Fibroblast of skin of right biceps (primary cell): ENCODE measurements at places on chromosomes 13 and 19.

DNA sequence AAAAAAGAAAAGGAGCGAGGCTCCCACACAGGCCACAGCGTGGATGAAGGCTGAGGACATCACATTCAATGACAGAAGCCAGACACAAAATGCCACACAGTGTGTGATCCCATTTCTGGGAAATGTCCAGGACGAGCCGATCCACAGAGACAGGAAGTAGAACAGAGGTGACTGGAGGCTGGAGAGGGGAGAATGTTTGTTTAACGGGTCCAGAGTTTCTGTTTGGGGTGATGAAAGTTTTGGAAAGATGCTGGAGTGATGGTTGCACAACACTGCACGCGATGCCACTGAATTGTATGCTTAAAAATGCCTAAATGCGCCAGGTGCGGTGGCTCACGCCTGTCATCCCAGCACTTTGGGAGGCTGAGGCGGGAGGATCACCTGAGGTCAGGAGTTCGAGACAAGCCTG is 650 bp upstream of the FUT5 start:
- DNase-seq: no peak

DNA sequence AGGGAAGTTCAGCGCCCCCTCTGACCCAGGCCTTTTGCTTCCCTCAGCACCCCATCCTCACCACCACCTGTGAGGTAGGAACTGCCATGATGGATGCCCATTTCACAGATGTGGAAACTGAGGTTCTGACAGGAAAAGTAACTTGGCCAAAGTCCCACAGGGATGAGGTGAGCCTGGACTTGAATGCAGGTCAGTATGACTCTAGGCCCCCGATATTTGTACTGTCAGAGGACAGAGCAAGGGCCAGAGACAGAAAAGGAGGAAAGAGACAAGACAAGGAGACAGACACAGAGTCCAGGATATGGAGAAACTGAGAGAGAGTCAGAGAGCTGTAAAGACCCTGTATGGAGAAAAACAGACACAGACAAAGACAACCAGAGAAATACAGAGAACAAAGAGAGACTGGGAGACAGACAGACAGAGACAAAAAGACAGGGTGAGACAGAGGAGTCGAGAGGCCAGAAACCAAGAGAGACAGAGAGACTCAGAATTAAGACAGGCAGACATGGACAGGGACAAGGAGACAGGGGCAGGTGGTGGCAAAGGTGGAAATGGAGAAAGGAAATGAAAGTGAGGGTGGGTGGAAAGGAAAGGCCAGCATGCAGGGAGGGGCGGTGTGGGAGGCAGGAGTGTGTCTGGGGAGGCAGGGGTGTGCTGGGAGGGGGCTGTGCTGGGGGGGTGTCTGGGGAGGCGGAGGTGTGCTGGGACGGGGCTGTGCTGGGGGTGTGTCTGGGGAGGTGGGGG is 5.0 kb downstream of the ERFL start:
- no peak for DNase-seq

DNA sequence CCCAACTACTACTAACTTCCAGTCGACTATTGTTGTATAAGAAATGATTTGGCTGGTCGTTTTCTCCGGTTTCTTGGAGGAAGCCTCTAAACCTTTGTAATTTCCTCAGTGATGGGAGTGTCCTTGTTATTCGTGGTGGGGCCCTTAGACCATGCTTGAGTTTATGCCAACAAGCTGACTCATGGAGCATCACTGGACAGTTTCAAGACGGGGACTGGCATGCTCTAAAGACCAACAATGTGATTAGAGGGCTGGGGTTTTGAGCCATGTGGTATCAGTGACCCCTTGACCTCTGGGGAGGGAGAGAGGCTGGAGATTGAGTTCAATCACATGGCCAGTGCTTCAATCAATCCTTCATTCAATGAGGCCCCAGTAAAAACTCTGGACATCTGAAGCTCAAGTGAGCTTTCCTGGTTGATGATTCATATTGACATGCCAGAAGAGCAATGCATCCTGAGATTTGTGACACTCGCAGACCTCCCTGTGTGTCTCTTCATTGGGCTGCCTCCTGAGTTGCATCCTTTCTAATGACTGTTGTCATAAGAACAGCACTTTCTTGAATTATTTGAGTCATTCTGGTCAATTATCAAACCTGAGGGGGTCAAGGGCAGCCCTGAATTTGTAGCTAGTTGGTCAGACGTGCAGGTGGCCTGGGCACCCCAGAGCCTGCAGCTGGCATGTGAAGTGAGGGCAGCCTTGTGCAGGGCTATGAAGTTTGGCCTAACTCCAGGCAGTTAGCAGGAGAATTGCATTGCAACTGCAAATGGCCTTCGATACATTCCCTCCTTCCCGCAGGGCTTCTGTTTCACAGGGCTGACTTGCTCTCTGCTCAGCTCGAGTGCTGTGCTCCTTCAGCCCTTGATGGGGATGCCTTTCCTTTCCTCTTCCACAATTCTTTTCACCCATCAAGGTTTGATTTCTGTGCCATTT is 246.5 kb downstream of the FGF9 start:
- no peak for DNase-seq

DNA sequence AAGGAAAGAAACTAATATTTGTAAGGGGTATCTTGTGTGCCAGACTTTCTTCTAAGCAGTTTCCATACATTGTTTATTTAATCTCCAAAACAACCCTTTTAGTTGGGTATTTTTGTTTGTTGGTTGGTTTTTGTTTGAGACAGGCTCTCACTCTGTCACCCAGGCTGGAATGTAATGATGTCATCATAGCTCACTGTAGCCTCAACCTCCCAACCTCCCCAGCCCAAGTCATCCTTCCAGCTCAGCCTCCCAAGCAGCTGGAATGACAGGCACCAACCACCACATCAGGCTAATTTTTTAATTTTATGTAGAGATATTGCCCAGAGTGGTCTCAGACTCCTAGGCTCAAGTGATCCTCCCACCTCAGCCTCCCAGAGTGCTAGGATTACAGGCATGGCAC is 41.2 kb upstream of the LSM14A start:
- no peak for DNase-seq

DNA sequence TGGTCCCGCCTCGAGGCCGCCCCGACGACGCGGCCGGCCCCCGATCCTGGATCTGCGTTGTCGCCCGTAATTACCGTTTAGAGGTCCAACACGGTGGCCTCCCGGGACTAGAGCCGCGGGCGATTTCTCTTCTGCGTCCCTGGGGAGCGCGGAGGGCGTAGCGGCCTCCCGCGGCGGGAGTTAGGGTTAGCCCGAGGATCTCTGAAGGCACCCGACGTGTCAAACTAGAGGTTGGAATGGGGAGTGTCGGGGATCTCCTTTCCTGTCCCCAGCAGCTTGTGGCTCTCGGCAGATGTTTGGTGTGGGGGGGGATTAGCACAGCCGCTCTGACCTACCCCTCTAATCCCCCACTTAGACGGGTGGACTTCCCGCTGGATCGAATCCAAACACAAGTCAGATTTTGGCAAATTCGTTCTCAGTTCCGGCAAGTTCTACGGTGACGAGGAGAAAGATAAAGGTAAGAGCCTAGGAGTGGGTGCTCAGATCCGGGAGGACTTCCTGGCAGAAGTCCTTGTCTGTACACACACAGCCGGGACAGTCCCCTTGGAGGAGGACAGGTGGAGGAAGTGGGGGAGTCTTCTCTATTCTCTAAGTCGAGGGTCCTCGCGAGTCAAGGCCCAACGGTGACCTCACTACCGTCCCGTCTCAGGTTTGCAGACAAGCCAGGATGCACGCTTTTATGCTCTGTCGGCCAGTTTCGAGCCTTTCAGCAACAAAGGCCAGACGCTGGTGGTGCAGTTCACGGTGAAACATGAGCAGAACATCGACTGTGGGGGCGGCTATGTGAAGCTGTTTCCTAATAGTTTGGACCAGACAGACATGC is 581 bp downstream of the CALR start:
- peak; percentile 33 for DNase-seq

GRCh38 chr19:1765904-1766799 is 12.8 kb downstream of the ONECUT3 start:
- DNase-seq: no peak

- no peak for DNase-seq
Observed at GRCh38 chr13:47067306-47067705, 170.5 kb upstream of the HTR2A start.

- DNase-seq: peak; percentile 53
Observed at GRCh38 chr13:51523082-51523518, 61.2 kb upstream of the WDFY2 start.

- DNase-seq: no peak
Observed at GRCh38 chr13:51097353-51098043, 13.6 kb downstream of the C13orf42 start.

DNA sequence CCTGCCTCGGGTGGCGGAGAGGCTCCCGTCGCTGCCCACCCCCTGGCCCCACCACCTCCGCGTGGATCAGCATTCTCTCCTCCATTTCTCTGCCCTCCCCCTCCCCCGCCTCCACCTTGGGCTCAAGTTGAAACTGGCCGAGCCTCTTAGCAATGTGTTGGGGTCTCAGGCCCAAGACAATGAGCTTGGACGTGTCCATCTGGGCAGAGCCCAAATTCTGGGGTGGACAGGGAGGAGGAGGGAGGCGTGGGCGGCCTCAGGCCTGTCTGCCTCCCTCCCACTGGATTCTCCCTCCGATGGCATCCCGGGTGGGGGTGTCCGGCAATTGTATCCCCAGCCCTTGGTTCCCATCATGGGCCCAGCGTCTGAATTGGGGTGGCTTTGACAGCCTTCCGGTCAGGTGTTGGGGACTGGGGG is 1.2 kb downstream of the CELF5 start:
- no peak for DNase-seq

DNA sequence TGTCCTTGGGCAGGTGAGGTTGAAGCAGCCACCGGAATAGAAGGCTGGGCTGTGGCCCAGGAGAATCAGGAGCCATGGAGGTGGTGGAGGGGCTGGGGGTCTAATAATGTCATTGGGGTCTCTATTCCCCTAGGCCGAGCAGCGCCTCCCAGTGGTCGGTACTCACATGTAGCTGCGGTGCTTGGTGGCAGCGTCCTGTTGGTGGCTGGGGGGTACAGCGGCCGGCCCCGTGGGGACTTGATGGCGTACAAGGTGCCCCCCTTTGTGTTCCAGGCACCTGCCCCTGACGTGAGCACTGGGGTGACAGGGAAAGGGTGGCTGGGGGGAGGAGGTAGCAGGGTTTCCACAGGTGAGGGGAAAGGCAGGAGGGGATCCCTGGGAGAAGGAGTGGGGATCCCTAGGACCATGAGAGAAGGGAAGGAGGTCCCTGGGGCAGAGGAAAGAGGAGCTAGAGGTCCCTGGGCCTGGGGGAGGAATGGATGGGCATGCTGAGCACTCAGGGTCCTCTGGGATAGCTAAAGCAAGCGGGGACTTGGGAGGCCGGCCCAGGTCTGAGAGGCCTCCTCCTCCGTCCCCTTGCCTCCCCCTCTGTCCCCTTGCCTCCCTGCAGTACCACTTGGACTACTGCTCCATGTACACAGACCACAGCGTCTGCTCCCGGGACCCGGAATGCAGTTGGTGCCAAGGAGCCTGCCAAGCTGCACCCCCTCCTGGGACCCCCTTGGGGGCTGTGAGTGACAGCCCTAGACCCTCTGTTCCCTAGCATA is 18.1 kb downstream of the MEGF8 start:
- DNase-seq: no peak

GRCh38 chr19:33442706-33443105 is 69.2 kb downstream of the CEBPG start:
- DNase-seq: no peak

GRCh38 chr13:75416327-75417011 is 65.5 kb downstream of the TBC1D4 start:
- DNase-seq: peak; percentile 8

GRCh38 chr13:82661126-82661525 is 1221.1 kb downstream of the SLITRK1 start:
- DNase-seq: no peak
